Fibroblast of villous mesenchyme (primary cell): ENCODE measurements at places on chromosomes 11 and 22. TPM values are rescaled to one million over a fixed set of nuclear protein-coding genes. Genes with fewer than 3 reads are reported as not detected.

The OR8G5 gene
- not detected in 2 replicates for total RNA-seq

DNA sequence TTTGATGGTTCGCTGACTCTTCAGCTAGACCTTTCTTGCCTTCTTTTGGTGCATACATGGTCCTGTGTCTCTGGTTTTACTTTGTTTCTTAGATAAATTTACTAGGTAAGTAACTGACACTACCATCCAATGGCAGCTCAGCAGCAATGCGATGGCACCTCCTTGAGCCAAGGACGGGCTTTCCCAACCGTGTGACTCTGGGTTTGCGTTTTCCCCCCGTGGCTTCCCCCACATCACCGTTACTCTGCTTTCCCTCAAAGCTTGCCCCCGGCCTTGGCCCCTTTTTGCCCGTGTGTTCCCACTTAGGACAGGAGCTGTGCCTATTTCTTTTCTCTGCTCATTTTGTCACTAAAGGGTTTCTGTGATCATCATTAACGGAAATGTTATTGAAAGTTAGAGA, 41.5 kb downstream of the TBC1D22A start:
- no peak for DNase-seq

DNA sequence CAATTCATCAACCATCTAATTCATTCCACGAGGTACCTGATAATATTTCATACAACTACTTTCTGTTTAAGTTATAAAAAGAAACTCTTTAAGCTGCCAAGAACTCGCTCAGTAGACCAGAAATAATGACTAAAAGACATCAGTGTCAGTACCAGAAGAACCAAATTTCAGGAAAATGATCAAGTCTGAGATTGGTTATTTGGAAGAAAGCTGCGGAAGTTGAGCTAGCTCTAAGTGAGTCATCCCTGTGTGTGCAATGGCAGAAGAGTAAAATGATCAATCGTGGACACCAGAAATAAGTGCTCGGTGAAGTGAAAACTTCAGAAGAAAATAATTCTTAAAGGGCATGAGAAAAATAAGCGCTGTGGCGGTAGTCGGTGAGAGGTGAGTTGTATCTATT, 933.2 kb upstream of the CHORDC1 start:
- no peak for DNase-seq

- DNase-seq: no peak
These were observed 79.3 kb upstream of the CRTAM start for GRCh38 chr11:122758974-122759373.

DNA sequence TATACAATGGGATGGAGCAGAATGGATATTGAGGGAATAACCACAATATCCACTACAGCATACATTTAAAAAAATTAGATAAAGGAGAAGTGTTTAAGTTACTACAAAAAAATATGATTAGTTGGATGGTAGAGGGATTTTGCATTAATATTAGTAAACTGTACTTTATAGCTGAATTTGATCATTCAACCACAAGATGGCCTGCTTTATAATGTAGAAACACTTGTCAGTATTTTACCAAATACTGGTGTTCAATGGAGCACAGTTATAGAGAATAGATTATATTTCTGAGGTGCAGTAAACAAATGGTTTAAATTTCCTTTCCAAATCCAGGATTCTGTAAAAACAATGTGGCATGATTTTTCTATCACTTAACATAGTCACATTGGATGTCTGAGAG, 818.8 kb upstream of the CHORDC1 start:
- DNase-seq: no peak

DNA sequence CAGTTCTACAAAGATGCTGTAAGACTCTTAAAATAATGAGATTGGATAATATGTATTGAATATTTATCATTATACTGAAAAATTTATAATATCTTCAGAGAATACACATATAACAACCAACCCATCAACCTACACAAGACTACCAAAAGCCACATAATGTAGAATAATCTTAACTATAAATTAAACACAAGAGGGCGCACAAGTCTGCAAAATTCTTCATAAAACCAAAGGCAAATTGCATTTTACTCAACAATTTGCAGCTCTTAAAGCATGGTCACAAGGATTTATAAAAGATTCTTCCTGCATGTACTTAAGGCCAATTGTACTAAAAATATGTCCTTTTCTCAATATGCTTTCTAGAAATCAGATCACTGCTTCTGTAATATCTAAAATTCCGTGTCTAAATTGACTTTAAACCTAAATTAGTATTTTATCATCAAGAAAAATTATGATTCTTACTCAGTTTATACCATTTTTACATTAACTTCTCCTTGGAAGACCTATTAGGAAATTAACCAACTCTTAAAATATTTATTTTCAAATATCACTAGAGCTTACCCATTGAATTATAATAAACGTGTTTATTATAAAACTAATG, 79.0 kb downstream of the TTC28 start:
- DNase-seq: peak; percentile 72

GRCh38 chr11:88151709-88152265, 23.5 kb downstream of the RAB38 start:
- DNase-seq: no peak

DNA sequence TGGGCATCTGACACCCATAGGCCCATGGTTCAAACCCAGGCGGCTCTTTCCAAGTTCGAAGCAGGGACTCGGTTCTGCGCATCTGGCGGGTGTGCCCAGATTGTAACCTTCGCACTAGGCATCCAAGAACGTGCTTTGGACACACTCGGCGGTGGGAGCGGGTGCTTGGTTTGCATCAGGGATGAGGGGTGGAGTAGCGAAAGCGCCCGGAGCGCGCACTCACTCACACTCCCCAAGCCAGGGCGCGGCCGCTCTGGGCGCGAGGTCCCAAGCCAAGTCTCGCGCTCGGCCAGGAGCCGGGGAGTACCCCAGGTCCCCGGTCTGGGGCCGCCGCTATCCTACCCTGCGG, 243 bp upstream of the SYT9 start:
- DNase-seq: no peak

DNA sequence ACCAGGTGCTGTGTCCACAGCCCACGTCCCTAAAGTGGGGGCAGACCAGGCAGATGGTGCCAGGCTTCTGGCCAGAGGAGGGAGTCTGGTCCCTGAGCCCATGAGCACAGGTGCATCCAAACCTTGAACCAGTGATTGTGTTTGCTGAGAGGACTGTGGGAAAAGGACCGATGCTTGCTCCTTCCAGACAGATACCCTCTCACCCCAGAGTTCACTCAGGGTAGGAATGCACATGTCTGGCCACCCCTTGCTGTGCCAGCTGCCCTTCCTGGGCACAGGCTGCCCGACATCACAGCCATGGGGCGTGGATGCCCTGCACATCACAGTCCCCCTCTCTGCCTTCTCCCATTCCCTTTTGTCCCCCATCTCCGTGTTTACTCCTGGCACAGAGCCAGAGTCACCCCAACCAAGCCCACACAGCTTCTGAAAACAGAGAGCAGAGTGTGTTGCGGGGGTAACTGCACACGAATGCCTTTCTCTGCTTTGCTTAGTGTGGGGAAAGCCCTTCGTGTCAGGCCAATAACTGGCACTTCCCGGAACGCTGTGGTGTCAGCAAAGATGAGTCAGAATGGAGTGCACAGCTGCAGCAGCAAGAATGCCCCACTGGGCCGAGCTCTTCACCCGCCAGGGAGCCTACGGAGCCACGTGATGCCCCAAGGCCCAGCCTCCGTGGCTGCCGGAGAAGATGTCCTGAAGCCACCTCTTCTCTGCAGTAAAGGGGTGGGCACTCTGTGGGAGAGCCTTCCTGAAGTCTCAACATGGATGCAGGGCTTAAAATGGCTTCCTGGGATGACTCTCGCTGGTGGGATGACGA, 7.6 kb downstream of the CARS1 start:
- peak; percentile 97 for DNase-seq

The OR52H1 gene
- total RNA-seq: 0.32 and 0.86 TPM in 2 replicates

GRCh38 chr22:21665047-21665851, 563 bp upstream of the PPIL2 start:
- no peak for DNase-seq

DNA sequence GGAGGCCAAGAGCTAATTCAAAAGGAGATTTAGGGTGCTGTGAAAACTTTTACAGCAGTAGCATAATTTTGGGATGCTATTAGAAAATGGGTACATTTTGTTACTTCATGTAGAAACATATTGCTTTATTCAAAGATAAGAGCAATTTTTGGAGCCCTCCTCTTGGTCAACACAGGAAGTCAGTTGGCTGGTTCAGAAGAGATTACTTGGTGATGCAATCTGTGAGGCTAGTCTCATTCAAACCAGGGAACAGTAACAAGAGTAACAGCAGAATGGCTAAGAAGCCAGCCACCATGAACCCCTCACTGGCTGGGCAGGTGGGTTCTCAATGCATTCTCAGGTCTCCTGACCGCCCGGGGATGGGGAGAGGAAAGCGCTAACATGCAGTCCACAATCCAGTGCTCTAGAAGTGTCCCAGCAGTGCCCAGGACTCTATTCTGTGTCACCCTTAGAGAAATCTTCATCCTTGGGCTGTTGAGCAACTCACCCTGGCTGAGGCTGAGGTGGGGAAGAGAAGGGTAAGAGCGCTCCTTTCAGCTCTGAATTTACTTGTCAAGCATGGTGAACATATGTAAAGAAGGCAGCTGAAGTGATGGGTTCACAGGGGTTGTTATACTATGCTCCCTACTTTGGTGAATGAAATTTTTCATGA, 262.2 kb upstream of the UBASH3B start:
- DNase-seq: peak; percentile 7

GRCh38 chr11:131668500-131669400, 298.3 kb downstream of the NTM start:
- DNase-seq: peak; percentile 7

The SLC17A6 gene
- not detected in 2 replicates for total RNA-seq
